ENCODE measurements at places on chromosomes 2 and 18.

DNA sequence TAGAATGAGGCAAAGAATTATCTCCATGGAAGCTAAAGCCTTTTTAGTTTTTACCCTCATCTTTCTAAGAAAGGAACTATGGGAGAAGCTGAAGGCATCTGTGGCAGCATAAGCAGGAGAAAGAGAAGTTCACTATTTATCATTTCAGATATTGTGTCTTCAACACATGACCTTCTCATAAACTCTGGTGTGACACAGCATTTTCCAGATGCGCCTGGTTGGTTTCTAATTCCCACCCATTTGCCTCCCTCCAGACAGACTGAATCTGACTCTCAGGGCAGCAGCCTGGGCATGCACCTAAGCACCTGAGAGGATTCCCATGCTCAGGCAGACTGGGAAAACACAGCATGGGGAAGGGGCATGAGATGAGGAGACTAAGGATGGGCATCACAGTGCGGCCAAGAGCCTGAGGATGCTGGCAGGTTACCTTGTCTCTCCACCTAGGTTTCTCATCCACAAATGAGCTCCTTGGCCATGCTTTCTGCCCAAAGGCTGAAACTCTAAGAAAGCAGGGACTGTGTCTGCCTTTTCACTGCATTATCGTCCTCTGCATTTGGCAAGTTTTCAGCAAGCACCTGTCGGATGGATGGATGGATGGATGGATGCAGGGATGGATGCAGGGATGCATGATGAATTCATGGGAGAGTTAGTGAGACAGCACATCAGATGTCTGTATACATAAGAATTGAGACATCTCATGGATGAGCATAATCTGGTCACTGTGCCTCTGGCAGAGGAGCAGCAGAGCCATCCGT lies 28.8 kb upstream of the SULT1C4 start:
- no peak overlapping the region for H3K27ac ChIP-seq
- no peaks in the 10 kb centered on the region for H3K27me3 ChIP-seq
- H3K4me3 ChIP-seq, result no peak overlapping the region
- H3K36me3 ChIP-seq, result no peaks in the 10 kb centered on the region

DNA sequence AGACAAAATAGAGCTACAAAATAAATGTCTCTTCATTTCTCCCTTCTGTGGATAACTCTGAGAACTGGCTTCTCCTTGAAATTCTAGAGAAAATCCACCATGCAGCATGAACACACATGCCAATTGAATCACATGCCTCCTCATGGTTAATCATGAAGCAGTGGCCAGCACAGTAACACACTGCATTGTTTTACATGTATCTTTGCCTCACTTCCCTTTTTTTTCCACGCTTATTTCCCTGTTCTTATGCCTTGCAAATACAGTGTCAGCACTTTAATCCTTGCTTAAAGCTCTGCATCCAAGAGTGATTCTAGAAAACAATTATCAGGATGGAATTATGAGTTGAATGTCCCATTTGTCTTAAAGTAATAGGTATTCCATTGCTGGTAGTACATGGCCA lies 50.3 kb upstream of the ZBTB7C start:
- H3K36me3 ChIP-seq, result no peaks in the 10 kb centered on the region
- peaks cover 33% of the 10 kb centered on the region for H3K27me3 ChIP-seq
- H3K4me3 ChIP-seq, result no peak overlapping the region
- H3K4me1 ChIP-seq, result peaks cover 11% of the 10 kb centered on the region
- no peak overlapping the region for H3K27ac ChIP-seq

GRCh38 chr2:208713066-208713745 lies 306.6 kb downstream of the PTH2R start:
- H3K36me3 ChIP-seq, result no peaks in the 10 kb centered on the region
- no peak overlapping the region for H3K4me3 ChIP-seq
- no peak for DNase-seq
- no peak overlapping the region for H3K27ac ChIP-seq

DNA sequence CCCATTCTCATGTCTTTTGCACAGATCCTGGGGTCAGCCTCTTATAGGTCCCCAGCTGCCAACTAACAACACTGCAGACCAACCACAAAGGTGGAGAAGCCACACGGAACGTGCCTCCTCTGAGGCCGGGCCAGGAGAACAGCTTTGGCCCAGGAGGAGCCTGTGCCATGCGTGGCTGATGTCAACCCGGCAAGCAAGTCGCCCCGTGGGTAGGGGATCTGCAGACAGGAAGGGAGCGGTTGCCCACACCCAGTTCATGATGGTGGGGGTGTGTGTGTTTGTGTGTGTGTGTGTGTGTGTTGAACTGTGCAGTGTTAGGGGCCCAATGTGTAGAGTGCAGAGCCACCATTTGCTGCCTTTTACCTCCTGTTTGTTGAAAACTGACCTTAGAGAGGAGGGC lies 2.4 kb upstream of the CLEC4F start:
- H3K4me3 ChIP-seq, result no peak overlapping the region
- no peaks in the 10 kb centered on the region for H3K36me3 ChIP-seq
- no peaks in the 10 kb centered on the region for H3K27me3 ChIP-seq
- H3K4me1 ChIP-seq, result peaks cover 31% of the 10 kb centered on the region
- DNase-seq, result no peak

GRCh38 chr2:181674461-181674860 lies 5.9 kb downstream of the NEUROD1 start:
- H3K36me3 ChIP-seq, result peaks cover 3% of the 10 kb centered on the region
- DNase-seq, result no peak
- H3K27ac ChIP-seq, result no peak overlapping the region
- peaks cover 16% of the 10 kb centered on the region for H3K4me1 ChIP-seq
- H3K27me3 ChIP-seq, result peaks cover 52% of the 10 kb centered on the region

GRCh38 chr2:239472235-239472775 lies 71.5 kb upstream of the HDAC4 start:
- H3K4me3 ChIP-seq, result no peak overlapping the region
- H3K36me3 ChIP-seq, result no peaks in the 10 kb centered on the region
- peaks cover 4% of the 10 kb centered on the region for H3K27me3 ChIP-seq
- no peaks in the 10 kb centered on the region for H3K4me1 ChIP-seq
- no peak for DNase-seq
- no peak overlapping the region for H3K27ac ChIP-seq

- H3K4me1 ChIP-seq, result no peaks in the 10 kb centered on the region
- H3K27ac ChIP-seq, result no peak overlapping the region
- peaks cover 1% of the 10 kb centered on the region for H3K27me3 ChIP-seq
- no peak overlapping the region for H3K4me3 ChIP-seq
These were observed 103.4 kb downstream of the CLIP4 start for GRCh38 chr2:29218550-29219125.

DNA sequence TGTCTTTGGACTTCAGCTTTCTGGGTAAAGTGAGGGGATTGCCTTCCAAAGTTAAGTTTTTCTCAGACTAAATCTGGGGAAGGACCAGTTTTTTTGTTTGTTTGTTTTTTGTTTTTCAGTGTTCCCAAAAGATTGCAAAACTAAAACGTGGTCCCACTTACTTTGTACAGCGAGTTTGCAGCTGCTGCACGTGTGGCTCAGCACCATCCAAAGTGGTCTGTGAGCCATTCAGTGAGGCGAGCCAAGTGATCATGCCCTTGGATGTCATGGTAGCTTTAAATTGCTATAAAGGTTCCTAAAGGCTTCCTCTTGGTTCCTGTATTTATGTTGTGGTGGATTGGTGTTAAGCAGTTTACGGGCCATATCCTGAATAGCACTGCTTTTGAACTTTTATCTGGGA lies 23.0 kb downstream of the TET3 start:
- DNase-seq, result no peak
- no peaks in the 10 kb centered on the region for H3K27me3 ChIP-seq
- no peak overlapping the region for H3K27ac ChIP-seq
- peaks cover 12% of the 10 kb centered on the region for H3K36me3 ChIP-seq
- peaks cover 43% of the 10 kb centered on the region for H3K4me1 ChIP-seq

- H3K4me3 ChIP-seq, result no peak overlapping the region
- no peak for DNase-seq
- H3K36me3 ChIP-seq, result peaks cover 2% of the 10 kb centered on the region
- no peaks in the 10 kb centered on the region for H3K27me3 ChIP-seq
These were observed 36.6 kb upstream of the AAK1 start for GRCh38 chr2:69680001-69680675.

DNA sequence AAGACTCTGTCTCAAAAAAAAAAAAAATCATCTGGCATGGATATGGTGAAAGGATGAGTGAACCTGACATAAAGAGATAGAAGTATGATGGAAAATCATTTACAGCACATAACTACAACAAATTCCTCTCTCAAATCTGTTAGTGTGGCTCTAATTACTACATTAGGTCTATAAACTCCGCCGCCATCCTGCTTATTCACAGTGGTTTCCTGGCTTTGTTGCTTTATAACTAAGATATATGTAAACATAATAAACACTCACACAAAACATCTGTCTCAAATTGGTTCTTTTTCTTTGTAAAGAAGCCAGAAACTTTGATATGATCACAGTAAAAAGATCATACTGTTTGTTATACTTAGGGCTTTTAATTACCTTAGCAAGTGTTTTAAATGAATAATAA lies 412.6 kb upstream of the FAM98A start:
- no peaks in the 10 kb centered on the region for H3K36me3 ChIP-seq
- no peak overlapping the region for H3K4me3 ChIP-seq
- no peaks in the 10 kb centered on the region for H3K27me3 ChIP-seq
- H3K27ac ChIP-seq, result no peak overlapping the region
- no peaks in the 10 kb centered on the region for H3K4me1 ChIP-seq
- DNase-seq, result no peak

- H3K27ac ChIP-seq, result no peak overlapping the region
- H3K4me1 ChIP-seq, result no peaks in the 10 kb centered on the region
- DNase-seq, result no peak
- H3K27me3 ChIP-seq, result no peaks in the 10 kb centered on the region
- H3K4me3 ChIP-seq, result no peak overlapping the region
These were observed 107.3 kb upstream of the RASGRP3 start for GRCh38 chr2:33369191-33369590.

DNA sequence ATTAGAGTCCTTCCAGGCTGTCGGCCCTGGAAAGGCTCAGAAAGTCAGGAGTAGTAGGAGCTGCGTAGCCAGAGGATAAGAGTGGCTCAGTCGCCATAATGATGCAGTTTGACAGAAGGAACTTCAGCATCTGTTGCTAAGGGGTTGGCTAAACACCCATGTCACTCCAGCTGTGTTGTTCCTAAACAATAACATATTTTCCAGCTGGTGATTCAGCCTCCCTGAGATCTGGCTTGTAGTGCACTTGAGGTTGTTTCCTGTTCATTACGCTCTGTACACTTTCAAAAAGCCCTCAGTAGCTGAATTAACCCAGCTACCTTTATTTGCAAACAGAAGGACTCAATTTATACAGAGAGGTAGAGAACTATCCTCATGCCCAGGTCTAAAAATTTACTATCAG lies 39.7 kb upstream of the EPAS1 start:
- H3K27ac ChIP-seq, result no peak overlapping the region
- no peak overlapping the region for H3K4me3 ChIP-seq
- H3K36me3 ChIP-seq, result no peaks in the 10 kb centered on the region
- DNase-seq, result no peak

GRCh38 chr2:165256618-165257017 lies 17.4 kb downstream of the SCN2A start:
- no peak overlapping the region for H3K27ac ChIP-seq
- no peaks in the 10 kb centered on the region for H3K4me1 ChIP-seq
- no peak for DNase-seq

GRCh38 chr18:27583466-27583865 lies 398.4 kb upstream of the CHST9 start:
- no peaks in the 10 kb centered on the region for H3K4me1 ChIP-seq
- H3K27me3 ChIP-seq, result no peaks in the 10 kb centered on the region
- DNase-seq, result no peak
- no peak overlapping the region for H3K4me3 ChIP-seq
- H3K27ac ChIP-seq, result no peak overlapping the region

- no peaks in the 10 kb centered on the region for H3K36me3 ChIP-seq
- H3K27ac ChIP-seq, result no peak overlapping the region
- no peak for DNase-seq
- no peaks in the 10 kb centered on the region for H3K27me3 ChIP-seq
These were observed 9.3 kb downstream of the KCNIP3 start for GRCh38 chr2:95306336-95306895.

Data from activated T-helper 1 cell treated with anti-CD3 and anti-CD28 coated beads, Interleukin-12 subunit alpha, Interleukin-12 subunit beta, Interleukin-2, Interleukin-4 antibody, amounts not matched to agents 30 ng/mL and 10 ng/mL and 1 ng/mL, durations not matched to agents 14 hours and 24 hours and 36 hours (primary cell).